ENCODE measurements at places on chromosomes 7 and 10. TPM values are rescaled to one million over a fixed set of nuclear protein-coding genes. Genes with fewer than 3 reads are reported as not detected.
A peak's percentile ranks its signal among the peaks of the same experiment; 100 is the strongest.

DNA sequence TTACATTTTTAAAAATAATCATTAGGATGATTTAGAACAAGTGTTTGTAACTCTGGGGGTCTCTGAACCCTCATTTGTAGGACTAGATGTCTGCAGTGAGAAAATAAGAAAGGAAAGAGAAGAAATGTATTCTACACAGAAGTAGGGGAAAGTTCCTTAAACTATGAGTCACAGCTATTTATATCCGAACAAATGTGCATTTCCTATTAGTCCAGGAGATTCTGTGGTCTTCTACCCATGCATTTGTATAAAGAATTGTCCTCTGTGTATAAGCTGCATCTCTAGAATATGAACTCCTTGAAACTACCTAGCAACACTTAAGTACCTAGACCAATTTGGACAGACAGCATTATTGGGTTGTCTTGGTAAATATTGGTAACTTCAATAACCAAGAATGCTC is 15.9 kb upstream of the CD36 start:
- no peak for DNase-seq

DNA sequence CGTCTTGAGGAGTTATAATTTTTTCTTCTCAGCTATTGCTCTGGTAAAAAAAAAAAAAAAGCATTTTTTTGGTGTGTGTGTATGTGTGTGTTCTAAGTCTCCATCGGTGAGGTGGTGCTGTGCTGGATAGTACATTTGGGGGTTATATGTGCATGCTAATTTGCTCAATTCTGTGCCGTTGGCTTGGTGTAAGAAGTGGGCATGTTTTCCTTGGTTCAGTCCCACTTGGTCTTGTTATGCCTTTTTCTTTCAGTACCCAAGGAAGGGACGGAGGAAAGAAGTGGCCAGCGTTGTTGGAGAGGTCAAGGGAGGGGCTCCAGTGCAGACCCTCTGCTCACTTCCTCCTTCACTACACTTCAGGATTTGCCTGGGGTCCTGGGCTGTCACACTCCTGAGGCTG is 20.4 kb downstream of the LRMDA start:
- DNase-seq = no peak

DNA sequence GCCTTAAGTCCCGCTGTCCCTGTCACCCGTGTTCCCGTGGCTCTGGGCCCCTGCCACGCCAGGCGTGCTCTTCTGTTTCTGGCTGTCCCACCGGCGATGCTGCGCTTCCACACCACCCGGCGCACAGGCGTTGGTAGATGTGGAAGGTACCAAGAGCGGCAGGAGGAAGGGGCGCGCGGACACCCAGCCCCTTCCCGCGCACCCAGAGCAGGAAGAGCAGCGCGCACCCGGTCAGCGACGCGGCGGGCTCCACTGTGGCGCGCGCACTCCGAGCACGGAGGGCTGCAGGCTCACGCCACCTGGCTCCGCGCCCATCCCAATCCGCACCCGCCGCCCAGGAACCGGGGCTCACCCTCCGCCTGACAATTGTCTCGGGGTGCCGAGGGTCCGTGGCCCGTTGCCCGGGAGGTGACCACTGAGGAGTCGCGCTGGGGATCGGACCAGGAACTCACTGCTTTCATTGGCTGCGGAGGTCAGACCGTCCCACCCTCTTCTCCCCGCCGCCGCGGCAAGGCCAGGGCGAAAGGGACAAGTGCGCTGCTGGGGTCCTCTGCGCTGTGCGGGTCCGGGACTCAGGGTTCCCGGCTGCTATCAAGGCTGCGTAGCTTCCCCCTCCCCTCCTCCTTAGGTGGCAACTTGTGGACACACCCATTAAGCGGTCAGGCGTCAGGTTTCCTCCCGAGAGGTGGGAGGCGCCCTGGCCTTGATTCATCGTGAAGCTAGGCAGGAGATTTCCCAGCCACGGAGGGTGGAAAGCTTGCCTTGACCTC is 121.6 kb upstream of the ZNF92 start:
- peak; percentile 59 for DNase-seq

DNA sequence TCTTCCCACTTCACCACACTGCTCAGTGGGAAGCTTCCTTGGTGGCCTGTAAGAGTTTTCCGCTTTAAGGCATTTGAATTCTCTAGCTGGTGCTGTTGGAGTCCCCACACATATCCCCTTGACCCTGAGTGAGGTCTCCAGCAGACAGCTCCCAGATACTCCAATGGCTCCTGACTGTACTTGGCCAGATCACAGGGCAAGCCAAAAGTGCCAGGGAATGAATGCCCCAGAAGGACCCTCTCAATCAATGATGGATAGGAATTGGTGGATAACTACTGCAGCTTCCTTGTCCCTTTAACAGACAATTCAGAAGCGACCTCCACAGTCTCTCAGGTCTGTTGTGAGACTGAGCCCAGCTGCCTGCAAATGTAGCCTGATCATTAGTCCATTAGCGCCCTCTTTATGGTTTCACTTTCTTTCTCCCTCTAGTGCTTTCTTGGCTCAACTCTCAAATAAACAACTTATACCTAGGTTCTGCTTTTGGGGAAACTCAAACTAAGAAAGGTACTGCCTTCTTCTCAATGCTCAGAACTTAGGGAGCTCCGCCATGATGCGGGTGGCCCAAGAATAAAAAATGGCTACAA is 283.0 kb downstream of the TCF7L2 start:
- DNase-seq = no peak

DNA sequence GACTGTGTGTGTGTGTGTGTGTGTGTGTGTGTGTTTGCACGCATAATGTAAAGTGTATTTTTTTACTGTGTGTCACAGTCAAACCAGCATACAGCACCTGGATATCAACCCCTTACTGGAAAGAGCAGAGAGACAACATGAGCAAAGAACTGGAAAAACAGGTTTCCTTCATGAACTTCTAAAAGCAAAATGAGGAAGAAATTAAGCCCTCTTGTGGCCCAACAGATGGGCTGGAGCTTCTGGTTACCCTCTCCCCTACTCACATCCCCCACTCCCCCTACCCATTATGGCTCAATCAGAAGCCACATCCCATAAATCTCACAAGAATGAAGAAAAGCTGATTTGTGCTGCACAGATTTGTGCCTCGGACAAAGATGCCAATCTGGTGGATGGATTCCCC is 36.2 kb downstream of the PDE1C start:
- DNase-seq = no peak

GRCh38 chr10:91879515-91880170 is 29.6 kb downstream of the FGFBP3 start:
- DNase-seq = no peak

GRCh38 chr10:112092519-112092918 is 91.0 kb downstream of the GPAM start:
- DNase-seq = no peak

GRCh38 chr7:116434820-116435341 is 64.7 kb upstream of the CAV2 start:
- DNase-seq = no peak

- DNase-seq = no peak
Observed at GRCh38 chr7:74380720-74381119, 73.0 kb upstream of the GTF2IRD1 start.

- no peak for DNase-seq
Observed at GRCh38 chr10:130194991-130195645, 58.9 kb downstream of the GLRX3 start.

DNA sequence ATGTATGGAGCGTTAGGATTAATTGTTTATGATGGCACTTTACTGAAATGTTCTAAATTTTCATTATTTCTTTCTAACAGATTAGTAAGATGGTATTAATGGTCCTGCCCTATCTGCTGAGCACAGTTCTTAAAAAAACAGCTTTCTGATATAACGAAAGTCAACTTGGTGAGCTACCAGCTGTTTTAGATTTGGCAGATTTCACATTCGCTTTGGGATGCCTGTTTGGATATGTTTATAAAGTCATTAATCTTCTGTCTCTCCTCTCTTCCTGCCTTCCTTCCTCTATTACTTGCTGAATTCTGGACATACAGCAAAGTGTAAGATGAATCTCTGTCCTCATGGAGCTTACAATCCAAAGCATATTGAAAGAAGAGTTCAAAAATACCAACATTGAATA is 396.8 kb upstream of the LRGUK start:
- DNase-seq = no peak

The OR2A42 gene
- not detected for total RNA-seq

The MDFIC gene
- total RNA-seq = 21.8 TPM

The AKR1C3 gene
- total RNA-seq = 91.3 TPM

The FKBP6 gene
- not detected for total RNA-seq

The LRRTM3 gene
- total RNA-seq = not detected
